ENCODE measurements at places on chromosomes 1 and 21. TPM values are rescaled to one million over a fixed set of nuclear protein-coding genes. Genes with fewer than 3 reads are reported as not detected.

Gene C1orf115
- total RNA-seq: 10.8 TPM

Gene CNR2
- not detected for total RNA-seq

Gene HES3
- not detected for total RNA-seq

Gene FAM163A
- total RNA-seq: 0.21 TPM

Gene PDZK1IP1
- not detected for total RNA-seq

Gene SHISA4
- 2.1 TPM for total RNA-seq

- DNase-seq: peak; percentile 52
- no peak overlapping the region for H3K27ac ChIP-seq
- H3K4me3 ChIP-seq: no peak overlapping the region
- no peaks in the 10 kb centered on the region for H3K36me3 ChIP-seq
- no peaks in the 10 kb centered on the region for H3K27me3 ChIP-seq
- H3K4me1 ChIP-seq: no peaks in the 10 kb centered on the region
Measured at GRCh38 chr1:115112496-115113375, 23.4 kb upstream of the TSPAN2 start.

DNA sequence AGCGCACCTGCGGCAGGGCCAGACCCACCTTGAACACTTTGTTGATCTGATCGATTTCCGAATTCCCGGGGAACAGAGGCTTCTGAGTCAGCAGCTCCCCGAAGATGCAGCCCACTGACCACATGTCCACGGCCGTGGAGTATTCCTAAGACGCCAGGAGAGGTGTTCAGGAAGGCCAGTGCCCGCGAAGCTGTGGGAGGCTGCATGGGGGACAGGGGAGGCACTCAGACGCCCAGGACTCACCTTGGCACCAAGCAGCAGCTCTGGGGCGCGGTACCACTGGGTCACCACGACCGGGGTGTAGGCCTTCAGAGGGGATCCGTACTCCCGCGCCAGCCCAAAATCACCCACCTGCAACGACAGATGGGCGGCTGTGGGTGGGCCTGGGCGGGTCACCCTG is 11.2 kb upstream of the SLC35E2B start:
- no peaks in the 10 kb centered on the region for H3K4me1 ChIP-seq
- H3K4me3 ChIP-seq: no peak overlapping the region
- no peaks in the 10 kb centered on the region for H3K36me3 ChIP-seq

- H3K36me3 ChIP-seq: no peaks in the 10 kb centered on the region
- no peak overlapping the region for H3K27ac ChIP-seq
- H3K27me3 ChIP-seq: no peaks in the 10 kb centered on the region
- DNase-seq: no peak
- H3K4me3 ChIP-seq: no peak overlapping the region
Measured at GRCh38 chr1:11052839-11053757, 6.1 kb upstream of the MASP2 start.

- H3K4me1 ChIP-seq: no peaks in the 10 kb centered on the region
- no peaks in the 10 kb centered on the region for H3K36me3 ChIP-seq
- peaks cover 30% of the 10 kb centered on the region for H3K27me3 ChIP-seq
- no peak for DNase-seq
- no peak overlapping the region for H3K27ac ChIP-seq
- H3K4me3 ChIP-seq: no peak overlapping the region
Measured at GRCh38 chr21:34882719-34883131, 166.4 kb downstream of the RUNX1 start.

DNA sequence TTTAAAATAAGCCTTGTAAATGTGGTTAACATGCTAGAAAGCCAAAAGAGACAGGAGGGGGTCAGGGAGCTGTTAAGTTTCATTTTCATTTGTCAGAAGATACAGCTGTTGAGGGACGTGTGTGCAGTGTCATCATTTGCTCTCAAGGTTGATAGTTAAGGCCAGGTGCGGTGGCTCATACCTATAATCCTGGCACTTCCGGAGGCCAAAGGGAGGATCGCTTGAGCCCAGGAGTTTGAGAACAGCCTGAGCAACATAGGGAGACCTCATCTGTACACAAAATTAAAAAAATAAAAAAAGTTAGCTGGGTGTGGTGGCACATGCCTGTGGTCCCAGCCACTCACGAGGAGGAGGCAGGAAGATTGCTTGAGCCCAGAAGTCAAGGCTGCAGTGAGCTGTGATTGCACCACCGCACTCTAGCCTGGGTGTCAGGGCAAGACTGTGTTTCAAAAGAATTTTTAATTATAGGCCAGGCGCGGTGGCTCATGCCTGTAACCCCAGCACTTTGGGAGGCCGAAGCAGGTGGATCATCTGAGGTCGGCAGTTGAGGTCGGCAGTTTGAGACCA is 22.7 kb downstream of the ZBTB8OS start:
- H3K4me1 ChIP-seq: no peaks in the 10 kb centered on the region
- no peaks in the 10 kb centered on the region for H3K27me3 ChIP-seq
- DNase-seq: no peak
- no peaks in the 10 kb centered on the region for H3K36me3 ChIP-seq

- no peaks in the 10 kb centered on the region for H3K27me3 ChIP-seq
- DNase-seq: no peak
- no peak overlapping the region for H3K27ac ChIP-seq
Measured at GRCh38 chr1:84732520-84732919, 42.3 kb upstream of the SSX2IP start.

DNA sequence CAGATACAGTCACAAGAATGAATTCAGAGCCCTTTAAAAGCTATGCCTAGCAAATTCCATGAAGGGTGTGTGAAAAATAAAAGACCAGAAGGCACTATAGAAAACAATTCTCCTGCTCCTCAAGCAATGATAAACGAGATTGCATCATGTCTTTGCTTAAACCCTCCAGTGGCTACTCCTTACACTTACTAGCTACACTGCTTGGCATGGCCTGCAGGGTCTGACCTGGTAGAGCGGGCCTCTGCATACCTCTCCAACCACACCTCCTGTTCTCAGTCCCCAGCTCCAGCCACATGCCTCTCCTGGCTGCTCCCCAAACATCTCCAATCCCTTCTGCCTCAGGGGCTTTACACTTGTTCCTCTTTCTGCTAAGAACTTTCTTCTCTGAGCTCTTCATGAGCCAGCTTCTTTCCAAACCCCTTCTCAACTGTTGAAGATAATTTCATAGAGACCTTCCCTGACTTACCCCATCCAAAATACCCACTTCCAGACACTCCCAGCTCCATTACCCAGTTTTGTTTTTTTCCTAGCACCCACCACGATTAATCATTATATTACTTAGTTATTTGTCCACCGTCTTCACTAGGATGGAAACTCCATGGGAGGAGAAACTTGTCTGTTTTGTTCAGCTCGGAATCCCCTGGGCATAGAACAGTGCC is 11.2 kb upstream of the CREG1 start:
- no peaks in the 10 kb centered on the region for H3K36me3 ChIP-seq
- H3K4me3 ChIP-seq: no peak overlapping the region
- no peak overlapping the region for H3K27ac ChIP-seq
- H3K4me1 ChIP-seq: no peaks in the 10 kb centered on the region

GRCh38 chr1:204545202-204545601 is 29.0 kb downstream of the MDM4 start:
- no peaks in the 10 kb centered on the region for H3K4me1 ChIP-seq
- H3K36me3 ChIP-seq: no peaks in the 10 kb centered on the region
- no peak overlapping the region for H3K4me3 ChIP-seq
- no peaks in the 10 kb centered on the region for H3K27me3 ChIP-seq
- DNase-seq: no peak

DNA sequence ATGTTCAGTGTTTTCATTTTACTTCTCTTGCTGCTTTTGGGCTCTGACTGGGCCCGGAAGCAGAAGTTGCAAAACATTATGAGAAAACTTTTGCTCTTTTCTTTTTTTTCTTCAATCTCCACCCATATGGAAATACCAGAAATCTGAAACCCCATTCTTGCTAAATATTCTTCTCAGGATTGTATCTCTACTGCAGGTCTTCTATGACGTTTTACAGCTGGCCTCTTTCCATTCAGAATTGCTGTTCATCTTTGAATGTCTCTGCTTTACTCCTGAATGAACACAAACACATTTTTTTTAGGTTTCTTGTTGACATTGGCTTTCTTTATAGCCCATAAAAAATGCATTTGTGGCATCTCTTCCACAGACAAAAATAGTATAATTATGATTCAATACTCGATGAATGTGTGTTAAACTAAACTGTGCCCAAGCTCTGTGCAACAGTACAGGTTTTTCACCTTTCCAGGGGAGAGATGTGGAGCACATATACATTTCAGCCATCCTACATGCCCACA is 18.8 kb downstream of the PTPRC start:
- no peak overlapping the region for H3K27ac ChIP-seq
- no peaks in the 10 kb centered on the region for H3K4me1 ChIP-seq
- no peak for DNase-seq

- peak overlapping the region; percentile 77 for H3K27ac ChIP-seq
- H3K4me1 ChIP-seq: no peaks in the 10 kb centered on the region
- no peak overlapping the region for H3K4me3 ChIP-seq
- no peak for DNase-seq
Measured at GRCh38 chr21:29145852-29146453, 15.5 kb downstream of the MAP3K7CL start.

- no peaks in the 10 kb centered on the region for H3K36me3 ChIP-seq
- no peak overlapping the region for H3K4me3 ChIP-seq
- H3K27ac ChIP-seq: no peak overlapping the region
- DNase-seq: no peak
- no peaks in the 10 kb centered on the region for H3K4me1 ChIP-seq
Measured at GRCh38 chr21:29520171-29520570, 221.4 kb downstream of the BACH1 start.

DNA sequence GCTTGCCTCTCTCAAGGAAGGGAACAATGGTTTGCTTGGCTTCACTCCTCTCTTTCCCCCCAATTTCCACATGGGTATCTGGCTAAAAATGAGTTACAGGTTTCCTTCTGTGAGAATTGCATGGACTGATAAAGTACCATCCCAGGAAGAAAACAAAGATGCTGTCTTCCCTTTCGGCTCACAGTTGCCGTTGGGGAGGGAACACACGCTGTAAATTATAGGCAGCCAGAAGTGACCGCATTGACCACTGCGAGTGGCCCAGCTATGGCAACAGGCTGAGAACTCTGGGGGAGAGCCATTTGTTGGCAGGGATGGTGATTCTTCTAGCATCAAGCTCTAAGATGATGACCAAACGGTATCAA is 2.9 kb downstream of the RUNX1 start:
- H3K4me3 ChIP-seq: no peak overlapping the region
- no peak overlapping the region for H3K27ac ChIP-seq
- H3K36me3 ChIP-seq: no peaks in the 10 kb centered on the region

DNA sequence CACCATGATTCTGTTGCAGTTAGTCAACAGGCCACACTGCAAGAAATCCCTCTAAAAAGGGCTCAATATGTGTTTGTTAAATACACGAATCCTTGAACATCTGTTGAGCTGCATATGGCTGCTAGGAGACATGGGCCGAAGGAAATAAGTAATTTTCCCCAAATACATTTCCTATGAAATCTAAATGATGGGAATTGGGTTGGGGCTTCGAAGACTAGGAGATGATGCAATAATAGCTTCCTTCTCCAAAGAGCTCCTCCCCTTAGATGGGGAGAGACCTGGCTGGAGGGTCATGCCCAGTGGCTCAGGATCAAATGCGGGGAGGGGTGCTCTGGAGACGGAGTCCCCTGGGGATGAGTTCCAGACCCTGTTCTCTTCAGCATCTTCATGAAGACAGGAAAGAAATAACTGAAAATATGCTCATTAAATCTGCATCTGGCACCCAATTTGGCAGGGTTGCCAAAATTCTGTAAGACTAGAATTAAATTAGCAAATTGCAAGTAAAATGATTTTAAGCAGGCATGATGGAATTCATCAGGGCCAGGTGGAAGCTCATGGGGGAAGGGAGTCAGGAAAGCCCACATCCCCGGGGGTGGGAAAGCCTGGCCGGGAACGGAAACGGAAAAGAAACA is 165.0 kb upstream of the EDN2 start:
- H3K4me3 ChIP-seq: no peak overlapping the region
- no peak for DNase-seq
- H3K27ac ChIP-seq: no peak overlapping the region
- no peaks in the 10 kb centered on the region for H3K4me1 ChIP-seq
- no peaks in the 10 kb centered on the region for H3K36me3 ChIP-seq

Data from uterus (tissue), 4 donors.